ENCODE measurements at places on chromosomes 16 and 17.

- DNase-seq: peak; percentile 79
Measured at GRCh38 chr16:49857423-49858181, 1.7 kb upstream of the ZNF423 start.

- no peak for DNase-seq
Measured at GRCh38 chr16:16005721-16006120, 56.3 kb downstream of the ABCC1 start.

DNA sequence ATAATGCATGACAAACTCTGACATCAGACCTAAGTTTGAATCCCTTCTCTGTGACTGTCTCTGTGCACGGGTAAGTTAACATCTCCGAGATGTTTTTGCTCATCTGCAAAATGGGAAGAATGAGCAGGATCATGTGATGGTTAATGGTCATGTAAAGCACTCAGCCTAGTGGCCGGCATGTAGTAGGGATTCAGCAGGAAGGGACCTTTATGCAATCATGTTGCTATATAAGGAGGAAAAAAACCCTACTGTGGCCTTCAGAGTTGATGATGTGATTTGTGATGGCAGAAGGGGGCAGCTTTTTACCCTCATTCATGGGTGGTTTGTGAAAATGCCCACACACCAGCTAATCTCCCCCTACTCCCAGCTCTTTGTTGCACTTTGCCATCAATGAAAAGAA lies 24.1 kb downstream of the CLEC16A start:
- no peak for DNase-seq

- no peak for DNase-seq
Measured at GRCh38 chr16:73527187-73527586, 479.3 kb upstream of the ZFHX3 start.

GRCh38 chr16:84840687-84841627 lies 21.2 kb downstream of the CRISPLD2 start:
- no peak for DNase-seq

- no peak for DNase-seq
Measured at GRCh38 chr17:9883451-9883850, 21.6 kb downstream of the RCVRN start.

GRCh38 chr16:5447734-5448133 lies 350.1 kb upstream of the EEF2KMT start:
- no peak for DNase-seq

- DNase-seq: no peak
Measured at GRCh38 chr16:253833-254232, 19.2 kb downstream of the FAM234A start.

GRCh38 chr16:22192261-22193062 lies 13.6 kb upstream of the EEF2K start:
- DNase-seq: no peak

- no peak for DNase-seq
Measured at GRCh38 chr16:86362155-86362849, 148.0 kb upstream of the FOXF1 start.

DNA sequence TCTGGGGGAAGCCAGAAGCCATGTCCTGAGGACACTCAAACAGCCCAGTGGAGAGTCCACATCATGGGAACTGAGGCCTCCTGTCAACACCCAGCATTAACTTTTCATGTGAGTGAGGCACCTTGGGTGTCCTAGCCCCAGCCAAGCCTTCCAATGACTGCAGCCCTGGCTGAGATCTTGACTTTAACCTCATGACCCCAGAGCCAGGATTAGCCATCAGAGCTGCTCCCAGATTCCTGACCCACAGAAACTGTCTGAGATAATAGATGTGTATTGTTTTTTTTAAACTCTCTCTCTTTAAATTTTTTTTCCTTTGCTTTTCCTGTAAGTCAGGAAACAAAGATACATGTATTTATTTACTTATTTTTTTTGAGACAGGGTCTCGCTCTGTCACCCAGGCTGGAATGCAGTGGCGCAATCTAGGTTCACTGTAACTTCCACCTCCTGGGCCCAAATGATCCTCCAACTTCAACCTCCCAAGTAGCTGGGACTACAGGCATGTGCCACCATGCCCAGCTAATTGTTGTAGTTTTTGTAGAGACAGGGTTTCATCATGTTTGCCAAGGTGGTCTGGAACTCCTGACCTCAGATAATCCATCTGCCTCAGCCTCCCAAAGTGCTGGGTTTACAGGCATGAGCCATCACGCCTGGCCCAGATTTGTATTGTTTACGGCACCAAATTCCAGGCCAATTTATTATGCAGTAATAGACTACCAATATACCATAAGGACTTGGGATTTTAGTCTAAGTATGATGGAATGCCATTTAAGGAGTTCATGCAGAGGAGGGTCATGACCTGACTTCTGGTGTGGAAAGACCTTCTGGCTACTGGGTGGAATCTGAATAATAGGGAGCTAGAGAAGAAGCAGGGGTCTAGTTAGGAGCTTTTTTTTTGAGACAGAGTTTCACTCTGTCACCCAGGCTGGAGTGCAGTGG lies 14.0 kb upstream of the TMEM94 start:
- DNase-seq: no peak

DNA sequence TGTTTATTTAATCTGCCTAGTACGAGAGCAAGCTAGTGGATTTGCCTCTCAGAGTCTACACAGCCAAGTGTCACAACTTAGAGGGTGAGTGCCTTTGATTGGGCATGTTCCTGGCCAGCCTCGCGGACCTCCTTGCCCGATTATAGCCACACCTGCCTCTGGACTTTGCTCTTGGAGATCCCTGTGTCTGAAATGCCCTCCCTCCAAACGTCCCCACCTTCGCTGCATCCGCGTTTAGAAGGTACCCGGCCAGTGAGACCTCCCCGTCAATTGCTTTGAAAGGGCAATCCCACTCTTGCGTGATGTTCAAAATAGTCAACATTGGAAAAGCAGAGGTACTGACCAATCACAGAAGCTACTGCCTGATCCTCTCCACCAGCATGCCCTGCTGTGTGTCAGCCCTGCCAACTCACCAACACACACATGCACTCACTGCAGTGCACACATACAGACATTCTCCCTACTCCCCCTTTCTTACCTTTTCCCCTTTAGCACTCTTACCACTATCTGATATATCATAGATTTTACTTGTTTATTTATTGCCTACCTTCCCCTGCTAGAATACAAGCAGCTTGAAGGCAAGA lies 6.5 kb upstream of the SDK2 start:
- DNase-seq: no peak

DNA sequence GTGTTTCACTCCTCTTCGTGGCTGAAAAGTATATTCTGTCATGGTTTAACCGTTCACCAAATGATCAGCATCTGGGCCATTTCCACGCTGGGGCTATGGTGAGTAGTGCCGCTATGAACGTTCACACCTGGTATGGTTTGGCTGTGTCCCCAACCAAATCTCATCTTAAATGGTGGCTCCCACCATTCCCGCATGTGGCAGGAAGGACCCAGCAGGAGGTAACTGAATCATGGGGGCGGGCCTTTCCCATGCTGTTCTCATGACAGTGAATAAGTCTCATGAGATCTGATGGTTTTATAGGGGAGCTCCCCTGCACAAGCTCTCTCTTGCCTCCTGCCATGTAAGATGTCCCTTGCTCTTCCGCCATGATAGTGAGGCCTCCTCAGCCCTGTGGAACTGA lies 45.7 kb upstream of the ZNF469 start:
- no peak for DNase-seq

- DNase-seq: no peak
Measured at GRCh38 chr16:24053099-24053946, 202.8 kb upstream of the CACNG3 start.

GRCh38 chr17:35087731-35088355 lies 24.3 kb upstream of the RFFL start:
- DNase-seq: no peak

DNA sequence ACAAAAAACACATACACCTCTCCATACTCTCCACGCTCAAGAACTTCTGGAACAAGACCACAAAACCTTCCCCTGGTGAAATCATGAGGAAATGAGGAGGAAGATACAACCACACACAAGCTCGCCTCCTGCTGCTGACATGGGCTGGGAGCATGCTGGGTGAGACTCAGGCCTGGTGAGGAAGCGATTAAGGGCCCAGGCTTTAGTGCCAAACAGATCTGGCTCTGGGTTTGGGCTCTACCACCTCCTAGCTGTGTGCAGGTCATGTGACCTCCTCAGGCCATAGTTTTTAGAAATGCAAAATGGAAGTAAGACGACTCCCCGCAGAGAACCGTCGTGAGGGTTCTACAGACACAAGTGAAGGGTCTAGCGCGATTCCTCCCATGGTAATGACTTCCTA lies 41.3 kb downstream of the VAC14 start:
- DNase-seq: no peak

- no peak for DNase-seq
Measured at GRCh38 chr17:57381498-57381897, 125.2 kb downstream of the MSI2 start.

GRCh38 chr16:56258508-56259424 lies 67.5 kb downstream of the GNAO1 start:
- DNase-seq: no peak

Measured in NT2/D1 (cell line).